ENCODE measurements at places on chromosomes 6 and 20.

DNA sequence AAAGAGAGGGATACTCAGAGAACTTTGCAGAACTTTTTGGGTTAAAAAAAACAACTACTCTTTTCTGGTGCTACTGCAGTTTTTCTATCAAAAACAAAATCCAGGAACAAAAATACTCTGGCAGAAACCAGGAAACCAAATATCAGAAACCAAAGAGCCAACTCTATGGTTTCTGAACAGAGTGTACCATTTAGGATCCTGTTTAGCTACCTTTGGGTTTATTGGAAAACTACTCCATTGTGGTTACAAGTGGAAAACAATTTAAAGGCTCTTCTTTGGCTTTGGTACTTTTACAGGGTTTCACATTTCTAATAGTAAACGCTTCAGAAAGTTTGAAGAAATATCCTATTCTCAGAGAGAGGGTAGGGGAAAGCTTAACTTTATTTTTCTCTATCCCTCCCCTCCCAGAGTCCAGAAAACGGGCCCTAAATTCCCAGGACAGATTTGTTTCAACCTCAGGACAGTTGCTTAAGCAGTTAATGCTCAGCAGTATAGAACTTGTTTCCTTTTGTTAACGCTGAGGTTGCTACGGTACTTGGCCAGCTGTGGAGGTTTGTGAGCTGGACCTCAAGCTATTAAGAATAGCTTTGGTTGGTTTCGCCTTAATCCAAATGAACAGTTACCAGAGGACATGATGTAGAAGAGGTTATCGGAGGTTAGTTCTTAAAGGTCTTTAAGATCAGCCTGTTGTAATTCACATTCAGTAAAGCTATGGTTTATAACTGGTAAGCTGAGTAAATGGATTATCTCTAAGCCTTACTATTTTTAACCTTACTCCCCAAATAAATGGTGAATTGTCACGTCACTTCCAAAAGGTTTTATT, 47.9 kb downstream of the FOXO3 start:
- peak; percentile 66 for DNase-seq

DNA sequence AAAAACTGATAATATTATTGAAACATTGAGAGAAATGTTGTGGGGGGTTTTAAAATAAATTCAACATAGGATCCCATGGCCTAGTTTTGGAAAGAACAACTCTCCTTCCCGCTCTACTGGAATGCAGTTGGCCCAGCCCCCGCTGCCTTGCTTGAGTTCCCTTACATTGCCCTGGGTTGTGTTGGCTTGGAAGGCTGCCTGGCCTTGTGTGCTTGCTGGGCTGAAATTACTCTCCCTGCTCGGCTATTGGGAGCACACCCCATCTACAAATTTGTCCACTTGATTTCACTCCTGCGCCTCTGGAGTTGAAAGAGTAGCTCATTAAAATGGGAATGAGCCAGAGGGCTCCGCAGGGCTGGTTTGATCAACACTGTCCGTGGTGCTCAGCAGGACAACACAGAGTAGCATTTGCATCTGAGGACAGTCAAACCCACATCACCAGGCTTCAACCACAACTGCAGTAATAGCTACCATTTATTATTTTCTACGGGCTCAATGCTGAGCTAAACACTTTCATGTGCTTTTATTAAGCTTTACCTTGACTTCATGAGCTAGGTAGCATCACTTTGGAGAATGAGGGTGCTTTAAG, 35.2 kb downstream of the DOK5 start:
- DNase-seq, result no peak

- no peak for DNase-seq
Measured at GRCh38 chr20:44772636-44773035, 27.0 kb downstream of the KCNK15 start.

DNA sequence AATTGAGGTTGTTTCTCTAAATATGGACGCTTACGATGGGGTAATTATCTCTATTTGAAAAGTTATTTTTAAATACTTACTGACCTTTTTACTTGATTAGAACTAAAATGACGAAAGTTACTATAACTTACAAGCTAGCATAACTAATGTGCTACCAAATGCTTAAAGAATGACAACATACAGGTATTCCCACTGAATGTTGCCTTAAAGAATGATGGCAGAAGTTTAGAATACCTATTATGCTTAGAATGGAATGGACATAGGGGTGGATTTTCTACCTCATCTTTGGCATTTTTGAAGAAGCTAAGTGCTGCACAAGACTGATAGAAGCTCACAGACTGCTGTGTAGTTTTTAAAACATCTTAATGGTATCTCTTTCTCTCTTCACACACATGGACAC, 284.8 kb downstream of the THBS2 start:
- DNase-seq, result no peak

DNA sequence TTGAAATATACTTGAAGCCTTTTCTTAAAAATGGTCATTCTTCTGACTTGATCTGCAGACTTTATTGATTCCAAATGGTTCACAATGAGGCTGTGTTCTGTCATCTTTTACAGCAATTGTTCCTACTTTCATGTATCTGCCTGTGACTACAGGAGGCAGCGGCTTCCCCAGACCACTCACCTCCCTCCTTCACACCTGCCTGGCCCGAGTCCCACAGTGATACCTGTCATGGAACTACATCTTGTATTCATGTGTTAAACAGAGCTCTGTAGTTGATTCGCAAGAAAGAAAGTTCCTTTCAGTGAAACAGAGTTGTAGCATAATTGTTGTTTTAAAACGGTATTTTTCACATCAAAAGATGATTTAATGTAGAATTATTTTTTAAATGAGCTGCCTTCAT, 673.5 kb upstream of the AGPAT4 start:
- no peak for DNase-seq

GRCh38 chr6:42507195-42507594, 55.5 kb upstream of the TRERF1 start:
- DNase-seq, result no peak
